Epithelial cell of umbilical artery (primary cell): ENCODE measurements at places on chromosomes 16 and 17. TPM values are rescaled to one million over a fixed set of nuclear protein-coding genes. Genes with fewer than 3 reads are reported as not detected.

SLC6A4 gene
- total RNA-seq, result not detected in 2 replicates

C16orf74 gene
- 10.7 and 18.4 TPM in 2 replicates for total RNA-seq

MT1A gene
- 0.97 TPM in 1 of 2 replicates, not detected in the other for total RNA-seq

STH gene
- not detected in 2 replicates for total RNA-seq

CDRT15L2 gene
- total RNA-seq, result not detected in 2 replicates

NACA2 gene
- not detected in 2 replicates for total RNA-seq

CDRT4 gene
- 0.46 and 0.65 TPM in 2 replicates for total RNA-seq

HSF5 gene
- under 0.01 TPM in 2 replicates for total RNA-seq

CYGB gene
- total RNA-seq, result 0.32 and 0.46 TPM in 2 replicates

LRRC75A gene
- 1.6 and 3.8 TPM in 2 replicates for total RNA-seq

CDH8 gene
- not detected in 2 replicates for total RNA-seq

SOX15 gene
- total RNA-seq, result not detected in 2 replicates

UMOD gene
- total RNA-seq, result not detected in 2 replicates
